ENCODE measurements at places on chromosomes 13 and 19.

- DNase-seq: no peak
Observed at GRCh38 chr13:35916146-35916545, 215.0 kb downstream of the DCLK1 start.

DNA sequence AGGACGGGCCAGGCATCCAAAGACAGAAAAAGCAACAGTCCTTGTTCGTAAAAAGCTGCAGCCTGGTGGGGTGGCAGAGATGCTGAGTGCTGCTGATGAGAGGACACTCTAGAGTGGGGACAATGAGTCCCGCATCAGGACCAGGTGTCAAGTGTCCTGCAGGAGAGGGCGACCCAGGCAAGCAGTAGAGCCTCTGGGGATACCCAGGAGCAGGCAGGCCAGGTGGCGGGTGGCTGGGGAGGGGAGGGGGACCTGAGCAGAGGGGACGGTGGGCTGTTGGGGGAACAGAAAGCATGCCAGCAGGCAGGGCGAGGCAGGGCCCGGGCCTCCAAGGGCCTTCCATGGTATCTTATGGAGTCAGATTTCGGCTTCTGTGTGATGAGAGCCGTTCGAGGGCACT is 35.8 kb downstream of the GGACT start:
- DNase-seq: no peak

- no peak for DNase-seq
Observed at GRCh38 chr19:46610413-46610775, 9.3 kb downstream of the CALM3 start.

GRCh38 chr13:41137241-41137640 is 4.6 kb upstream of the KBTBD6 start:
- no peak for DNase-seq

- no peak for DNase-seq
Observed at GRCh38 chr19:15444505-15445226, 5.1 kb downstream of the WIZ start.

Measured in activated CD4-positive, alpha-beta memory T cell treated with anti-CD3 and anti-CD28 coated beads, Interleukin-2, amount 10 ng/mL, durations not matched to agents 7 days and 5 days (primary cell).